ENCODE measurements at places on chromosomes 2 and 18.

GRCh38 chr2:72198532-72199241 is 51.0 kb upstream of the CYP26B1 start:
- no peak for DNase-seq

DNA sequence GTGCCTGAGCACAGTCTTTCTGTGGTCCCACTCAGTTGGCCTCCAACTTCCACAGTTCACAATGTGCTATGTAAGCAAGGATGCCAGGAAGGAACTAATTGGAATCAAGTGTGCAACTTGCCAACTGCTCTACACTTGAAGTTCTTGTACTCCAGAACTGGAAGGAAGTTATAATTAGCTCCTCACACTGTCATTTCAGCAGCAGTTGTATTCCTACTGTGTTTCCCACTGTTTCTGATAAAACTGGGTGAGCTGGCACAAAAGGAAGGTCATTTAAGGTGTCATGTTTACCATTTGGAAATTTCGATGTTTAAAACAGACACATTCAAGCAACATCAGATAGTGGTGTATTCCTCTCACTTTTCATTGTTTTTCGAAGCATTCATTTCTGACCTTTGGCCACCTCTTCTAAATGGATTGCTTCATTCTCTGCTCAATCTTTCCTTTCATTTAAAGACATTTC is 84.2 kb downstream of the ANTXR1 start:
- DNase-seq, result no peak

DNA sequence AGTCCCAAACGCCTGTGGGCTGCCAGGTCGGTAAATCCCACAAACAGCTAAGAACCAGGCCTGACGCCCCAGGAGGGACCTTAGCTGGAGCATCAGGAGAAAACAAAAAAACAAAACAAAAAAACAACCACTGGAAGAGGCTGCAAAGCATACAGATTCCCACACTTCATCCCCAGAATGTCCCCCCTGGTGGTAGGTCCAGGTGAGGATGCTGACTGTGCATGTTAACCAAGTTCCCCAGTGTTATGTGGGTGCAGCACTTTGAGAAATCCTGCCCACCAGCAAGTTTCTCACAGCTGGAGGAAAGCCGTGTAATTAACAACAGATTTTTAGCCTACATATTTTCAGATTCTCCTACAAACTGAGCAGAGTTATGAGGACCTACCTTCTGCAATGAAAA is 15.1 kb downstream of the ST3GAL5 start:
- no peak for DNase-seq

GRCh38 chr2:128702616-128703015 is 383.9 kb upstream of the HS6ST1 start:
- no peak for DNase-seq

- no peak for DNase-seq
Observed at GRCh38 chr2:220373878-220374277, 746.4 kb downstream of the SLC4A3 start.

- no peak for DNase-seq
Observed at GRCh38 chr18:22666411-22666940, 248.8 kb upstream of the CTAGE1 start.

- no peak for DNase-seq
Observed at GRCh38 chr2:236628981-236629605, 59.5 kb downstream of the ACKR3 start.

GRCh38 chr2:191611614-191612013 is 66.3 kb upstream of the NABP1 start:
- no peak for DNase-seq

DNA sequence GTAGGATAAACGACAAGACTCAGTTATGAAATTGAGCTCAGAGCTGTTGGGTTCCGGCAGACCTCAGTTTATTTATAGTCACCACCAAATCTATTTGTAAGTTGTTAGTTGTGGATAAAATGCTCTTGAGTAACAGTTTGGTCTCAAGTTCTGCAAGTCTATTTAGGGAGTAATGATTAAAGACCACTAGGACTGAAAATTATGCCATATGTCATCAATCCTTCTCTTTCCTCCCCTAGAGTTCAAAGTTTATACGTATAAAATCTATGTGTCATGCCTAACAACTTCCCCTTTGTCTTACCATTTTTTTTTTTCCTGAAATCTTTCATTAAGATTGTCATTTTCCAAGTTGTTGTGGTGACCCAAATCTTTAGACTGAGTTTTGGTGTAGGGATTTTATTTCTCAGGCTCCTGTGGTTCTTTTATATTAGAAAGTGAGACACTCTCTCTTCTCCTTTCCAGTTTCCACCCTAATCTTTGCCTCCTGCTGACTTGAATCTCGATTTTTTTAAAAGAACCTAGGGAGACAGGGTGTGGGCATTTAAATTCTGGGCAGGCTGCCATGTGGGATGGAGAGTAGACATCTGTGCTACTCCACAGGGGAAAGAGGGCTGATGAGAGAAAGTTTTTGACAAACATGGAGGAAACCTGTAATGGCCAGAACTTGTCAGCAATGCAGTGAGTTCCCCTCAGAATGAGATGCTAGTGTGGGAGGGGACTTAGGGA is 51.0 kb downstream of the LAMA3 start:
- DNase-seq, result no peak

GRCh38 chr2:199460101-199460671 is 2.4 kb upstream of the SATB2 start:
- no peak for DNase-seq

- no peak for DNase-seq
Observed at GRCh38 chr18:63878343-63878742, 9.2 kb upstream of the SERPINB2 start.

DNA sequence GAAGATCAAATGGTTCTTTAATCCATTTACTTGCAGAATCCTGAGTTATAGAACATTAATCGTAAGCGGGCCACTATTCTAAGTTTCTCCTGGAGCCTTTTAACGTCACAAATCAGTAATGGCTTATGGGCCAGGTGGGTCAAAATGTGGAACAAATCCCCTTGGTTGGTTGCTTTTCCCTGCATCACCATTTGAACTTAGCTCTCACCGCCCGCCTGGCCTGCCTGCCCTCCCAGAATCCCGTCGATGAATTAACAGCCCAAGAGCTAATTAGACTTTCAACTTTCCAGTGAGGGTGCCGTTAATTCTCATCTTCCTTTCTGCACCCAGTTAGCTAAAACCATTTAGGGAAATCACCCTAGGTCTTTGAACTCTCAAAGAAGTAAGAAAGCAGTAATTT is 205.5 kb downstream of the RNF152 start:
- no peak for DNase-seq

- no peak for DNase-seq
Observed at GRCh38 chr2:128775217-128775913, 456.7 kb upstream of the HS6ST1 start.

GRCh38 chr18:24545651-24546050 is 85.2 kb downstream of the HRH4 start:
- DNase-seq, result no peak

DNA sequence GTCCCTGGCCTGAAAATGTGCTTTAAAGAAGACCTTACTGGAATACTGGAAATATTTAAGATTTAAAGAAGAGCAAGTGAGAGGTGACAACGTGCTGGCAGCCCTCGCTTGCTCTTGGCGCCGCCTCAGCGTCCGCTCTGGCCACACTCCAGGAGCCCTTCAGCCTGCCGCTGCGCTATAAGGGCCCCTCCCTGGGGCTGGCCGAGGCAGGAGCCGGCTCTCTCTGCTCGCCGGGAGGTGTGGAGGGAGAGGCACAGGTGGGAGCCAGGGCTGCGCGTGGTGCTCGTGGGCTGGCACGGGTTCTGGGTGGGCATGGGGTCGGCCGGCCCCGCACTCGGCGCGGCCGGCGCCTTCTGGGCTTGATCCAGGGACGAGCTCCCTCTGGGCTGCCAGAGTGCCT is 2.9 kb upstream of the COQ10B start:
- no peak for DNase-seq

- no peak for DNase-seq
Observed at GRCh38 chr18:69127873-69128500, 272.7 kb upstream of the DOK6 start.

DNA sequence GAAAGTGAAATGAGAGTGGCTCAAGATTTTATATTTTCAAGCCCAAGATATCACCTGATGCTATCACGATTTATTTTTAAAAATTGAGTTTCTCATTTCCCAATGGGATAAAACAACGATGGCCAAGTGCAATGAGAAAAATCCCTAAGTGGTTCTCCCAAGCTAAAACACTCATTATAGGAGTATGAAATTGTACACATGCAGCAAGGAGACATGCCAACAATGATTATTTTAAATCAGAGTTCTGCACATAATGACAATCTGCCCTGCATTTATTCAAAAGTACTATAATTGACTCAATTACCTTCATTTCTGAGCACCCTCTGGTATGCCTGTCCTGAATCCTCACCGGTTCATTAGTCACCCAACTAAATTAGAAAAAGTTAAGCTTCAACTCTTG is 12.7 kb downstream of the CYTIP start:
- no peak for DNase-seq

- DNase-seq, result no peak
Observed at GRCh38 chr18:10488017-10488416, 33.6 kb downstream of the APCDD1 start.

DNA sequence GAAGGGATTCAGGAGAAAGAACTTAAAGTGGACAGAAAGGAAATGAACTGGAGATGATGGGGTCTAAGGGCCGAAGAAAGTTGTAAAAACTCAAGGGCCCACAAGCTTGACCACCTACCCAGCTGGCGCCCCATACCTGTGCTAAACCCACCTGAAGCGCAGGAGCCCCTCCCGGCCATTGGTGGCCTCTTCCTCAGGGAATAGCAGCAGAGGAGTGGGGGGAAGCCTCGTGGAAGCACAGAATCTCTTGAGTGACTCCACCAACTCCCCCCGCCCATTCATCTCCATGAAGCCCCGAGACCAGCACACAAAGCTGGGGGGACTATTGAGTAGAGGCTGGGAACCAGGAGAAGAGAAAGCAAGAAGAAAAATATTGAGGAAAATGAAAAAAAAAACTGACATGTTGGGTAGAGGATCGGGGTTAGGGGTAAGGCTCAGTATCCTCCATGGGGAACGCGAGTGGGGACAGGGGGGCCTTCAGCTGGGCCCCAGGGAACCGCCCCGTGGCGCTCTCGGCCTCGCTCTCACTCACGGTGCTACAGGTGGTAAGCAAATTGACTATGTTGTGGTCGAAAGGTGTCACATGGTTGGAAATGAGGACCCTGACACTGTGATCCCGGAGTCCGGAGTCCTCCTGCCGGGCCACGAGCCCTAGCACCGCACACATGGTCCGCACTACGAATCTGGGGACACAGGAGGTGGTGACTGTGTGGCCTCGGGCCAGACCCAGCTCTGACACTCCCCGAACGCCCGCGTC is 728 bp downstream of the AUP1 start:
- no peak for DNase-seq

- no peak for DNase-seq
Observed at GRCh38 chr18:36640021-36640952, 188.5 kb downstream of the TPGS2 start.

DNA sequence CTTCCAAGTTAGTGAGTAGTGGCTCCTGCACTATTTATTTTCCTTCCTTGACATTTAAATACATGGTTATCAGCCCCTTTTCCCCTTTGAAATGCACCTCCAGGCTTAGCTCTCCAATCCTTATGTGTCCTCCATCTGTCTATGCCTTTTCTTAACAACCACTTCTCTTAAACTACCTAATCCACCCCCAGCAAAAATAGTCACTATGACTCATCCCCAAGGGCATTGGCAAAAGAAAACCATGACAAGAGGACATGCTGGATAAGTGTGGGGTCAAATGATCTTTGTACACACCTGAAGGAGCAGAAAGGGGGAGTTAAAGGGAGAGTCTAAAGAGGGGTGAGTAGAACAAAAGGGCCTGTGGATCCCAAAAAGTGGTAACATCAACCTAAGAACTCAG is 127.2 kb downstream of the ANKRD44 start:
- no peak for DNase-seq

DNA sequence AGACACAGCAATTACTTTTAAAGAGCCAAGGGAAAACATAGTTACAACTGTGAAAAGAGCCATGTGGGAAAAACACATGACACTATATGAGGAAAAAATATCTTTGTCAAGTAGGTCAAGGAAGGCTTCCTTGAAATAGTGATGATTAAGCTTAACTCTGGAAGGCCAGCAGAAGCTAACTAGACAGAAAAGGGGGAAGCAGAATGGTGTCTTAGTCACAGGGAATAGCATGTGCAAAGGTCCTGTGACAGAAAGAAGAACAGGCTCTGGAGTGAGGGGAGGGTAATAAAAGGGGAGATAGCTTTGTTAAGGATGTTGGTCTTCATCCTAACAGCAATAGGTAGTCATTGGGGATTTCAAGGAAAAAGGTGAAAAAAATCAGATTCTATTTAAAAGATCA is 64.0 kb downstream of the ARHGAP25 start:
- DNase-seq, result no peak

DNA sequence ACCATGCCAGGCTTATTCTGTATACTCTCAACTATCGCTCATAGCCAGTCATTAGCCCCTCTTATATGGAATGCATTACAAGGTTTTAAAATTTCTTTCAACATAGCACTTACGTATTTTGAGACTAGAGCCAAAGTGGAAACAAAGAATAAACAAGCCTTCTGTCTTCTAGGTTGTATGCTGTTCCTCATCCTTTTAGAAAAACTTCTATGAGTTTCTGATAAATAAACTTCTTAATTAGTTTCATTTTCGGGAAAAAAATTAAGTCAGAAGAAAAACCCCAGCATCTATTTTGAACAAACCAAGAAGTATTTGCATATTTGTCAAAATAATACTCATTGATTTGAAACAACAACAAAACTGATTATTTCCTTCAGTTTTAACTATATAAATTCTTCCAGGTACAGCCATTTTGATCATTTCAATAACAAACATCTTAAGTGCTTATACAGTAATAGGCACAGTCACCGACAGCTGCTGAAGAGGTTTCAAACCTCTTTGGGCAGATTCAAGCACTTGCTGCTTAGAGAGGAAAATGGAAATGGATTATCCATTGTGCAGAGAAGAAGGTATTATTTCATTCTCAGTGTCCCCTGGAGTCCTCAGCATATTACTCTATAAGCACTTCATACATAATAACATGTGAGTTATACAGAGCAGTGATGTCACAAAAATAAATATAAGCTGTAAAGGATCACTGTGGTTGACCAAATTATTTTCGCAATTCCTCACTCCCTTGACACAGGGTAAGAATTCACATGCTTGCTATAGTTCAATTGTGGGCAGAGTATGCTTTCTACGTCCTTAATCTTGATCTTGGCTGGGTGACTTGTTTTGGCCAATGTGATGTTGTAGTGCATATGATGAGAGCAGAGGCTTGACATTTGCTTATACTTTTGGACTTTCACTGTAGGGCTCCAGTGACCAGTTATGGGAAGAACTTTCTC is 833.8 kb downstream of the TRIB2 start:
- DNase-seq, result no peak

DNA sequence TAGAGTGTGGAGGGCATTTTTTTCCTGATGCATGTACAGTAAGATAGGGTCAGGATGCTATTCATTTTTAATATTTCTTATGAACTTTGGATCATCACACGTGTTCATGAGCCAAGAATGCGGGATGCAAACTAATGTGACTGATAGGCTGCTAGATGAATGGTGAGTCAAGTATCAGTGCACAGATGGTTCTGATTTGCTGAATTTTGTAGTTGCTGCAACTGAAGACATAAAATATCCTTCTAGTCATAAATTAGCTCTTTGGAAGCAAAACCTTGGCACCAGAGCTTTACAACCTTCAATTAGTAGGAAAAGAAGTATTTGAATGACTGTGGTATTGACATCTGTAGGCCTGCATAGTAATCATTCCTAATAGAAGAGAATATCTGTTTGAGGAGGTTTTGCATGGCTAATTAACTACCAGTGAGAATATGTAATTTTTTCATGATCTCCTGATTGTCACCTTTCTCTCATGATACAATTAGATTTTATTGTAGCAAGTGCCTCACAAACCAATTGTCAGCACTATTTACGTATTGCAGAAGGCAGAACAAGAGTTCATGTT is 94.0 kb downstream of the VRK2 start:
- DNase-seq, result no peak

- DNase-seq, result no peak
Observed at GRCh38 chr2:181304011-181304844, 153.0 kb upstream of the ITGA4 start.
